ENCODE measurements at places on chromosomes 1 and 21.

DNA sequence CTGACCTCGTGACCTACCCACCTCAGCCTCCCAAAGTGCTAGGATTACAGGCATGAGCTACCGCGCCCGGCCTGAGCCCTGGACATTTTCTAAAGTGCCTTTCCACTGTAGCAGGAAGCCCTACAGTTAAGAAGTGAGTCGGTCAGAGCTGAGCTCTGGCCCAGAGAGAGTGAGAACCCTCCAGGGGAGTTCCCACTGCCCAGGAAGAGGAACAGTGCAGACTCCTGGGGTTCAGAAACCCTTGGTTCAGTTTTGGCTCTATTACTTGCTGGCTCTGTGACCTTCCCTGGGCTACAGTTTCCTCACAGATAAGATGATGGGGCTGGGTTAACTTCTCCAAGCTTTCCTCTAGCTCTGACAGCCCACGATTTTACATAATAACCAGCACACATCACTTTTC, 20.9 kb downstream of the SLC9A1 start:
- DNase-seq = no peak

DNA sequence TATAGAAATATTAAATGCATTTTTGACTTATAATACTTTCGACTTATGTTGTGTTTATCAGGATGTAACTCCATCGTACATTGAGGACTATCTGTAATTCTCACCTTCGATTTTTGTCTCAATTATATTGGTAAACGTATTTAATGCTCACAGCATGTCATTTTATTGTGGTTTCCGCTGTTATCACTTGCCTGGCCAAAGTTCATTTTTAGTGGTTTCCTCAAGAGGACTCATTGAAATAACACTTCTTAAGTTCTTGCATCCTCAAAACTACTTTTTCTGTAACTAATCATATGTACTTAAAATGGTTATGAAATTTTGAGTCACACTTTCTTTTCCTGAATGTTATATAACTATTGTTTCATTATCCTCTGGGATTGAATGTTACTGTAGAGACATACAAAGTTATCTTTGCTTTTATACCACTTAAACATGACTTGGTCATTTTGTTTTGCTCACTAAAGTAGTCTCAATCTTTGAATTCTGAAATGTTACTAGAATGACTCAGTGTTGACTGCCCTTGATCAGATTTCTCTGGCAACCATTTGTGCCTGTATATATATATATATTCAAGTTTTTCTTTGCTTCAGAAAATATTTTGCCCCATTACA, 289.6 kb upstream of the PROX1 start:
- DNase-seq = no peak

- no peak for DNase-seq
Measured at GRCh38 chr1:24351918-24352627, 32.9 kb downstream of the GRHL3 start.

DNA sequence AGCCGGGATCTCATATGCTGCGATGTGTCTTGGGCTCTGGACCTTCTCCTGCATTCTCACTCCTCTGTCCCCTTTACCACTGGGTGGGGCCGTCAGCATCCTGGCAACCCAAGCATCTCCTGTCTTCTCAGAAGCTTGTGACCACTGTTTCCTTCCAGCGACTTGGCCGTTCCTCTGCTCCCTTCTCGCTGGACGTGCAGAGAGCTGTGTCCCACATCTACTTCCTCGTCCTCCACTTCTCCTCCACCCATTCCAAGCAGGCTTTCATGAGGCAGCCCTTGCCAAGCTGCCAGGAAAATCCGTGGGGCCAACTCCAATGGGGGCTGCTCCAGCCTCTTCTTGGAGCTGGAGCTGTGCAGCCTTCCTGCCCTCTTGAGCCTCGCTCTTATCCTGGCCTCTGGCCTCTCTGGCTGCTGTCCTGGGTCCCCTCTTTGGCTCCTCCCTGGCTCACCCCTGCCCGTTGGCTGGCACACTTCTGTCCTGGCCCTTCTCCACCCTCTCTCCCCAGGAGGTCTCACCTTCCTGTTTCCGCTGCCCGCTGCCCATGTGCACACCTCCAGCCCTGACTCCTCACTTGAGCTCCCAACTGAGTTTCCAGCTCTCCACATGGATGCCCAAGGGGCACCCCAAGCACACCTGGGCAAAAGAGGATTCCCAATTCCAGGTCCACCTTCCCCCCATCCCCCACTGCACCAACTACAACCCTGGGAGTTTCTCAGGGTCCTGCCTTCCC, 8.7 kb downstream of the FAM131C start:
- no peak for DNase-seq

Data from stimulated activated CD8-positive, alpha-beta memory T cell treated with anti-CD3 and anti-CD28 coated beads, Interleukin-15, amount 100 ng/mL, for 4 hours (primary cell).